Hematopoietic multipotent progenitor cell treated with erythropoietin and hydrocortisone succinate and interleukin-3 and kit ligand, for 17 days (in vitro differentiated cells): ENCODE measurements at places on chromosomes 2 and 18.

GRCh38 chr2:119823734-119824334 lies 64.1 kb downstream of the PTPN4 start:
- DNase-seq: peak; percentile 35

DNA sequence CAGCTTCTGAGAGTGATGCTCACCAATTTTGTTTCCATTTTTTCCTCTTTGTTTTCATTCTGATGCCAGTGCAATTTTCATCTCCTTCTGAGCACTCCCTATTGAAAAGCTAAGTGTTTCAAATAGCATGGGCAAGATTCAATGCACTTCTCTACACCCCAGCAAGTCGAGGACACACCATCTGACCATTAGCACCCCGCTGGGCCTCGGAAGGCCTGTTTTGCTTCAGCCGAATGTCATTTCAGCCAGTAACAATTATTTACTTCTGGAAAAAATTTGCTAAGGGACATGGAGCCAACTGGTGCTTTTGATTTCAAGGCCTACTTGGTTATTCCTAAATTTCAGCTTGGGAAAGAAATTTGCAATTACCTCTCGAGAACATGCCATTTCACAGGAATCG lies 392.4 kb downstream of the RNF144A start:
- no peak for DNase-seq

DNA sequence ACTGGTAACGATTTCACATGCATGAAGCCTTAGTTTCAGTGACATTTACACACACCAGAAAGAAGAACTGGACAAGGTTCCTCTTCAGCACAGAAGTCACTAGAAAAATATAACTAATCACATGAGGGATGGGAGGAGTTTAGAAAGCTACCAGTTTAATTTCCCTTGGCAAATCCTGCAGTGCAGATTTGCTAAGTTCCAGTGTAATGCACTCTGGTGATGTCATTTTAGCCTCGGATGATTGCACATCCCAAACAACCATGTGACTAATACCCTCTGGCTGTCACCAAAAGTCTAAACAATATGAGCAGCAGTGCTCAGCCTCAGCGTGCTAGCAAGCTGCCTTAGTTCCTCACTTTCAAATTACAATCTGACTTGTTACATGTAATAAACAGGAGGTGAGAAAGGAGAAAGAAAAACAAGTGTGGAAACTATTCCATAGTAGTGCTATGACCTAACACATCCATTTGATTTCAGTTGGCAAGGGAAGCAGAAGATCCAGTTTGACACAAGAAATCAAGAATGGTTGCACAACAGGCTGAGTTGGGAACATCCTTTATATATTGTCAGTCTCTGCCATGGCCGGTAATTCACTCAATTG lies 35.3 kb upstream of the PPP1CB start:
- DNase-seq: no peak

DNA sequence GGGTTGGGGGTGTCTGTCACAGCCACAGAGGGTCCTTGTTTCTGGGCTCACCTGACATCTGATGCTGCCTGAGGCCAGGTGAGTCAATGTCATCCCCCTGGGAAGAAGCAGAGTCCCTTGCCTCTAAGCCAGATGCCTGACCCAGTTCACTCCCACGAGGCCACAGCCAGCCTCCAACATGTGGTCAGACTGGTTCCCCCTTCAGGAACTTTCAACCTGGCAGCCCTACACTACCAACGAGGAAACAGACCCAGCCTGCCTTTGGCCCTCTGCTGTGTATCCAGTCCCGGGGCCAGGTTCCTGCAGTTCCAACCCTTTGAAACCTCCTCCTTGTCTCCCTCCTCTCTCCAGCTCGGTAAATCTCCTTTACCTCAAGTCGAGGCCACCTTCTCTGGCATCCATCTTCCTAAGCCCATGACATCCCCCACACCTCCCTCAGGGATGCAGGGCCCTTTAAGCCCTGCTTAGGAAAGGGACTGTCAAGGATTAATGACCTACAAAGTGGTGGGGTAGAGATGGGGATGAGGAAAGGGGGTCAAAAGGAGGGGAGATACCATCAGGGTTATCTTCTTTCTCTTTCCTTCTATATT lies 49.2 kb upstream of the SMAD2 start:
- DNase-seq: no peak

DNA sequence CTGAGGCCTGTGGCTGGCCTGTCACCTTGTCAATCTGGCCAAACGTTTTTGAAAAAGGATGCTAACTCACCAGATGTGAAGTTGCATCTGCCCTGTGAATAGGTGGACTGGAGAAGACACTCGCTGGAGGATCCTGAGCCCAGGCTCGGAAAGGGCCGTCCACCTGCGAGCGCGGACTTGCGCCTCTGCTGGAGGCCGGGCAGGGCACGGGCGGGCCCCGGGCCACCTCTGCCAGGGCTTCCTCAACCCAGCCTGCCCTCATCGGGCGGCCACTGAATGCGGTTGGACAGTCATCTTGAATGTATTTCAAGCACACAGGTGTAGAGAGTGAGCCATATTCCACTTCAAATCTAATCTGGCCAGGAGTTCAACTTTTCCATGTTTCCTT lies 83.9 kb downstream of the FAM210A start:
- no peak for DNase-seq

GRCh38 chr2:71526141-71526540 lies 72.8 kb downstream of the DYSF start:
- no peak for DNase-seq

DNA sequence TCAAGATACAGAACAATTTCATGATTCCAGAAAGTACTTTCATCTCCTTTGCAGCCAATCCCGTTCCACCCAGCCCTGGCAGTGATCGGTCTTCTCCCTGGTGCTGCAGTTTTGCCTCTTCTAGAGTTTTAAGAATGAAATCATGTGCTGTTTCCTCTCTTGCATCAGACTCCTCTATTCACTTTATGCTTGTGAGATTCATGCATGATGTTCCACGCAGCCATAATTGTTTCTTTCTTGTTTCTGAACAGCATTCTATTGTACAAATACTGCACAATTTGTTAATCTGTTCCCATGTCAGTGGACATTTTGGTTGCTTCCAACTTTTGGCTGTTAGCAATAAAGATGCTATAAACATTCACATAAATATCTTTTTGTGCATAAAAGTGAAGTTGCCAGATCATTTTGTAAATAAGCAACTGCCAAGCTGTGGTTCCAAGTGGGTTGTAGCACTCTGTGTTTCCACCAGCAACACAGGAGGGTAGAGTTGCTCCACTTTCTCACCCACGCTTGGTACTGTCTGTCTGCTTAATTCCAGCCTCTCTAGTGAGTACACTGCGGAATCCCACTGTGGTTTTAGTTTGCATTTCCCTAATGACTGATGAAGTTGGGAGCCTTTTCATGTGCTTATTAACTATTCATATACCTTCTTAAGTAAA lies 104.5 kb downstream of the TWIST2 start:
- no peak for DNase-seq

DNA sequence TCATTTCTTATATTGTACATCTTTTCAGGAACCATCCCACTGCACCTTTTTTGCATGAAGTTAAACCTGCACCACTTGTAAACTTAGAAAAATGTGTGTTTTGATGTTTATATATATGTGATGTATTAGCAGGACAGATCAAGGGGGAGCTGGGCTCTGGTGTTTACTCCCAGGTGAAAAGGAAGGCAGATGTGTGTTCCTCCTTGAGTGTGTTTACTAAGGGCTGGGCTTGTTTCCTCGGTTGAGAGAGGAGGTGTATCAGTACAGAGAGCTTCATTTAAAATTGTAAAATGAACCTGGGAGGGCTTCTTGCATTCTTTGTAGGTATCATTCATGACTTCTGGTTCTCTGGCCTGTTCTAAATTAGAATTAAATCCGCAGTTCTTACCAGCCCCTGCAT lies 14.8 kb downstream of the LPIN1 start:
- DNase-seq: no peak

- no peak for DNase-seq
Measured at GRCh38 chr2:42901076-42901640, 108.8 kb upstream of the HAAO start.

DNA sequence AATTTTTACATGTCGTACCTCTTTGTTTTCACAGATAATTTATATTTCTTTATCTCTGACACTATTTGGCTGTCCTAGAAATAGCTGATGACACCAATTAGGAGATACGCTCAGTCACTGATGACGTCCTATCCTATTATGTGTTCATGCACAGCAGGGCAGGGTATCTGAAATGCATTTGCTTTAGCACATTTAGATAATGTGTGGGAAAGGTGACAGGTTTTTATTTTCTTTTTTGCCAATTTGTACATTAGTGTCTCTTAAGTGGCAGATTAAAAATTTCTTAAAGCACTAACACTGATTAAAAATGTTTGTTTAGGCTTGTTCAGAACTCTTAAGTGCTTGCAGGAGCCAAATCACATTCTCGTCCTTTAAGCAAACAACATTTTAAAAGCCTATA lies 39.7 kb downstream of the CDC42EP3 start:
- no peak for DNase-seq

GRCh38 chr2:200321780-200322534 lies 15.5 kb downstream of the SPATS2L start:
- no peak for DNase-seq

- DNase-seq: no peak
Measured at GRCh38 chr2:223196331-223196730, 144.3 kb downstream of the KCNE4 start.

- no peak for DNase-seq
Measured at GRCh38 chr2:120108749-120109148, 95.9 kb downstream of the EPB41L5 start.

DNA sequence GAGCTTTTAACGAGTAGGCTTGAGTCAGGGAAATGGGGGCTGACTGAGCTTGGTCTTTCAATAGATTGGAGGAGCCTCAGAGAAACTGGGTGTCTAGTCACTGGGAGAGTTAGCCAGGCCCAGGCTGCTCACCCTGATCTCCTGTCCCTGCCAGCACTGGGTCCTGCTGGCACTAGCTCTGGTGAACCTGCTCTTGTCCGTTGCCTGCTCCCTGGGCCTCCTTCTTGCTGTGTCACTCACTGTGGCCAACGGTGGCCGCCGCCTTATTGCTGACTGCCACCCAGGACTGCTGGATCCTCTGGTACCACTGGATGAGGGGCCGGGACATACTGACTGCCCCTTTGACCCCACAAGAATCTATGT lies 720 bp downstream of the KRTCAP3 start:
- DNase-seq: peak; percentile 47

DNA sequence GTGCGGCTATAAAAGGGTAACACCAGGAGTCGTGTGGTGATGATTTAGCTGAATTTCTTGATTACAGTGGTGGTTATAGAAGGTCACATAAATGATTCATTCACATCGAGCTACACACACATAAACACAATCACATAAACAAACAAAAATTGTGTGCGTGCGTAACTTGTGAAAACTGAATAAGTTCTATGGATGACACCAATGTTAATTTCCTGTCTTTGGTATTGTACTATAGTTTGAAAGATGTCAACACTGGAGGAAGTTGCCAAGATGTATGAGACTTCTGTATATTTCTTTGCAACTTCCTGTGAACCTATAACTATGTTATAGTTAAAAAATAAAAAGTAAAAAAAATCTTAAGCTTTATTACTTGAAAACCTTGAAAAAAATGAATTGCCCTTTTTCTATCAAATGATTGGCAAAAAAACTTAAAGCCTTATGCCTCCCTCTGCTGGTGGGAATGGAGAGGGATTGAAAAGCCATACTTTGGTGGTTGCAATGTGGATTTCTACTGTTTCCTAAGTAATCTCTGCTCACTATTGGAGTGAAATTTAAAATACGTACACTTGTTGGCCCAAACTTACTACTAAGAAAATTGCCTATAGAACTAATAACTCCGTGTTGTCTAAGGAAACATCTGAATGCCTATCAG lies 227.7 kb downstream of the RPIA start:
- peak; percentile 35 for DNase-seq
